ENCODE measurements at places on chromosomes 1 and 21.

- no peak for DNase-seq
These were observed 57.7 kb downstream of the RIPK4 start for GRCh38 chr21:41709166-41709565.

DNA sequence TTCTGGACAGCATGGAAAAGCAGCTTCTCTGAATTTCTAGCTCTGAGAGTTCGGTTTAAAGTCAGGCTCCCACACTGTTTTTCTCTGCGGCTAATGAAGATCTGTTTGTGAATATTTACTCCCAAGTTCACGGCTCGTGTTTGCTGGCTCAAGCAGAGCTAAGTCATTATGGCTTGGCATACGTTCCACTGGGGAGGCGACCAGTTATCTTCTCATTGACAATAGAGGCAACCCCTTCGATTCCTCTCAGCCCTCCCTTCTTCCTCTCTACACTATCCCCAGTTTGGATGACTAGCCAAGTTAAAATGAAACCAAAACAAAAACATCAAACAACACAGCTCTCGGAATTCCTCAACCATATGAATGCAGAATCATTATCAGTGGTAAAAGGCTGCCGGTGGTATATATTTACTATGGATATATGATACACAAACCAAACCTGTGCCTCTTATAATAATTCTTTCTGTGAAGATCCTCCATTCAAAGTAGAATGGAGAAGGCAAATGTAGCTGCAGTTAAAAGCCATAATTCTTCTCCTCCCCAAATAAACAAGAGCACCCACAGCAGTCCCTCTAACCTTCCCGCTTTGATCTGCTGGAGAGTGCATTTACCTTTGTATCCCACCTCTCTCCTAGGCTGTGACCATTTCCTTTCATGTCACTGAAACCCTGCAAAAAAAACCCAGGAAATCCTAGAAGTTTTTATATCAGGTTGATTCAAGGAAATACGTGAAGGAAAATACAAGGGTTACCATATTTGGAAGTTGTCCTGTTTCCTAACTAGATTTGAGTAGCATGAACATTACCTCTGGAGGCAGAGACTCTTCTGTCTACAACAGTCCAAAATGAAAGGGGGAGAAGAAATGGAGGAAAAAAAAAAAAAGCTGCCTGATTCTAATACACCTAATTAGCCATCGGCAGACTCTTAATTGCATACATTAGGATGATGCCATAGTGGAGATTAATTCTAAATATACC is 108.3 kb upstream of the USH2A start:
- DNase-seq: no peak

GRCh38 chr1:236861560-236862218 is 66.6 kb downstream of the MTR start:
- DNase-seq: no peak

GRCh38 chr1:10353282-10353681 is 45.6 kb upstream of the PGD start:
- DNase-seq: no peak

DNA sequence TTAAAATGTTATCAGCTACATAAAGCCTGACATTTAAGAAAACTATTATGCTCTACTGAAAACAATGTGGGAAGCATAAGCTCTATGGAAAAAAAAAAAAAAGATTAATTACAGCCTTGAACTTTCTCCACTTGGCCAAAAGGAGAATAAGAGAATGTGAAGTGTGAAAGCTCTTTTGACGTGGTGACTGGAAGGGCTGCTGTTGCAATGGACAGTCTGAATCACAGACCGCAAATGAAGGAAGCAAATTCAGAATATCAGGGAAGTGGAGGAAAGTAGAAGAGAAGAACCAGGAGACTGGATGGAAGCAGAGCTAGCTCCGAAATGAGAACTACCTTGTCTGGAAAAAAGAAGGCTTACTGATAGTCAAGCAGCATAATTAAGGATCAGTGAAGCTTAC is 106.8 kb downstream of the AK5 start:
- DNase-seq: no peak

- no peak for DNase-seq
These were observed 137.3 kb upstream of the USH2A start for GRCh38 chr1:216560527-216560926.

All from activated CD4-positive, alpha-beta T cell treated with anti-CD3 and anti-CD28 coated beads, Interleukin-10, Interleukin-2, amounts not matched to agents 100 ng/mL and 50 ng/mL, durations not matched to agents 16 hours and 8 hours (primary cell).